ENCODE measurements at places on chromosomes 16 and 17.

DNA sequence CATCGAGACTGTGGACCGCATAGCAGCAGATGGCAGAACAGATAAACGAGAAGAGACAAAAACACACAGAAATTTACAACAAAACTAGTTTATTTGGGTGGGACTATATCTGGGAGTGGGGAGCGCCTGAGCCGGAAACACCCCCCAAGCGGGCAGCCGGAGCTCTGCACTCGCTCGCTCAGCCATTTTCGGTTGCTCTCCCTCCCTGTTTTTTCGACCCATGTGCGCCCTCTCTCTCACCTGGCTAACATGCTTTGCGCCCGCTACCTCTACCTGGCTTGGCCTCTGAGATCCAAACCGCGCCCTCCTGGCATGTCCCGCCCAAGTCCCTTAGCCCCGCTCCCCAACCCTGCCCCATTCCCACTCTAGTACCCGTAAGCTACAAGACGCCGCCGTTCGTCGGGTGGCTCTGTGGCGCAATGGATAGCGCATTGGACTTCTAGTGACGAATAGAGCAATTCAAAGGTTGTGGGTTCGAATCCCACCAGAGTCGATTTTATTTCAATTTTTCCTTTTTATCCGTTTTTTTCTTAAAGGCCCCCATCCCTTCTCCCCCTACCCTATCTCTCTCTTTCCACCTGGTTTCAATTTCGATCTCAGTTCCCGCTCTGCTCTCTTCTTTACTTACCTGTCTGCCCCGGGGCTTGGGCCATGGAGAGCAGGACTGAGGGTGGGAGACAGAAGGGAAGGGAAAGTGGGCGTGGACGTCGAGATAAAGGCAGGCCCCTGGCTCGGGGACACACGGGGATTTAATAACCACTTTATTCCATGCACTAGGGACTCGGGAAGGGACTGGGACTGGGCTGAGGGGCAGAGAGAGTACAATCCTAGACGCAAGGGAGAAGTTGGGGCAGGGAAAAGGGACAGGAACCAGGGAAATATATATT lies 2.4 kb upstream of the ALOXE3 start:
- no peak for DNase-seq

GRCh38 chr16:11848842-11849241 lies 2.5 kb downstream of the RSL1D1 start:
- no peak for DNase-seq

- DNase-seq = no peak
Observed at GRCh38 chr17:16363749-16364536, 10.7 kb upstream of the CENPV start.

- DNase-seq = no peak
Observed at GRCh38 chr17:63961355-63962212, 11.1 kb downstream of the SCN4A start.

DNA sequence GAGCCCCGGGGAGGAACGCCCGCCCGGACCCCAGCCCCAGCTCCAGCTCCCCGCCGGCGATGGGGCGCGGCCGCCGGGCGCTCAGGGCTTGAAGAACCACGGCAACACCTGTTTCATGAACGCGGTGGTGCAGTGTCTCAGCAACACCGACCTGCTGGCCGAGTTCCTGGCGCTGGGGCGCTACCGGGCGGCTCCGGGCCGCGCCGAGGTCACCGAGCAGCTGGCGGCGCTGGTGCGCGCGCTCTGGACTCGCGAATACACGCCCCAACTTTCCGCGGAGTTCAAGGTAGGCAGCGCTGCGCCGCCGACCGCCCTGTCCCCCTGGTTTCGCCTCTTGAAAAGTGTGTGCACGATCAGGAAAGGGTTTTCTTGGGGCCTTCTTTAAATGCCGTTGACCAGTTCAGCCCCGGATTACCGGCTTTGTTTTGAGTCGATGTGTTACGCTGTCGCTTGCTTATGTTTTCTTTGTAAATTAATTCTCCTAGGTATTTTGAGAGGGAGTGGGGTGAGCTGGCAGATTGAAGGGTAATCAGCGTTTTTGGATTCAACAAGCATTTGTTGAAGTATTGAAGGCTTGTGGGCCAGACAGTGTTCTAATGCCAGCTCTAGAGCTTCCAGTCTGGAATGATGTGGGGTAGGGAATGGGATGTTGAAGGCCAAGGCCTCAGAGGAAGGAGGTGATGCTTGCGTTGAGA lies 681 bp downstream of the USP43 start:
- DNase-seq = no peak

GRCh38 chr17:79434215-79434614 lies 176.6 kb downstream of the RBFOX3 start:
- no peak for DNase-seq

GRCh38 chr17:82216301-82217119 lies 3.9 kb upstream of the CCDC57 start:
- DNase-seq = no peak

DNA sequence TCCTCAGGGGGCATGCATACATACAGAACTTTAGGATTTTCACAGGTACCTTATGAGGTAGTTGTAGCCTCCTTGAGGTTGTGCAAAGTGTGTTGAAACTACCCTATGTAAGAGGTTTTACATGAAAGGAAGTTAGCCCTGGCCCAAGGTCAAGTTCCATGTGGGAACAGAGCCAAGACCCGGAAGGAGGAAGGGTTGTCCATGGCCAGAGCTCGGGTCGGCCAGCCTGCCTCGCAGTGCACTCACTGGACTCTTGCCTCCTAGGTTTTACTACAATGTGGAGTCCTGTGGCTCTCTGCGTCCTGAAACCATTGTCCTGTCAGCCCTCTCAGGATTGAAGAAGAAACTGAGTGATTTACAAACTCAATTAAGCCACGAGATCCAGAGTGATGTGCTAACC lies 8.2 kb downstream of the POLR2C start:
- DNase-seq = no peak

- DNase-seq = no peak
Observed at GRCh38 chr17:61981323-61981722, 53.5 kb upstream of the INTS2 start.
